ENCODE measurements at places on chromosomes 1 and 21.
A peak's percentile ranks its signal among the peaks of the same experiment; 100 is the strongest.

- no peak for DNase-seq
Measured at GRCh38 chr1:75520862-75521475, 89.9 kb downstream of the SLC44A5 start.

- DNase-seq = peak; percentile 28
Measured at GRCh38 chr21:41895643-41896493, 16.7 kb upstream of the PRDM15 start.

- peak; percentile 19 for DNase-seq
Measured at GRCh38 chr1:6148497-6149241, 31.5 kb downstream of the CHD5 start.

- no peak for DNase-seq
Measured at GRCh38 chr21:32951041-32951440, 74.7 kb upstream of the OLIG2 start.

GRCh38 chr1:207893737-207894582 lies 17.0 kb downstream of the CD34 start:
- DNase-seq = no peak

GRCh38 chr1:43273708-43274107 lies 3.9 kb downstream of the TMEM125 start:
- no peak for DNase-seq

DNA sequence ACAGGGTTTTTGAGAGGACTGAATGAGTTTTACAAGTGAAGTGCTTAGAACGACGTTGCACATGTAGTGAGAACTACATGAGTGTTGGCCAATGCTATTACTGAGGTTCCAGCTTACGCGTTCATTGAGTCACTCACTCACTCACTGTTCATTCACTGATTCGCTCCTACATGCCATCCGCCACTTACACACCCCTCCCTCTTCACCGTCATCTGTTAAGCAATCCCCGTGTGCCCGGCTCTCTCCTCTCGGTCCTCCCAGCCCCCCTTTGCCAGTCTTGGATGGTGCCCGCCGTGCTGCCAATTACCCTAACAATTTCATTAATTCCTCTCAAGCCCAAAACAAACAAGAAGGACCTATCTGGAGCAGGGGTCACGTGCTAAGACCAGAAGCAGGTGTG lies 27.3 kb upstream of the EPHA2 start:
- DNase-seq = no peak

GRCh38 chr1:196887515-196888239 lies at the start of gene CFHR4:
Gene CFHR4, plus strand, starts transcription at chr1:196888052. Its CDS starts 99 bp downstream, at chr1:196888151.
- no peak for DNase-seq

DNA sequence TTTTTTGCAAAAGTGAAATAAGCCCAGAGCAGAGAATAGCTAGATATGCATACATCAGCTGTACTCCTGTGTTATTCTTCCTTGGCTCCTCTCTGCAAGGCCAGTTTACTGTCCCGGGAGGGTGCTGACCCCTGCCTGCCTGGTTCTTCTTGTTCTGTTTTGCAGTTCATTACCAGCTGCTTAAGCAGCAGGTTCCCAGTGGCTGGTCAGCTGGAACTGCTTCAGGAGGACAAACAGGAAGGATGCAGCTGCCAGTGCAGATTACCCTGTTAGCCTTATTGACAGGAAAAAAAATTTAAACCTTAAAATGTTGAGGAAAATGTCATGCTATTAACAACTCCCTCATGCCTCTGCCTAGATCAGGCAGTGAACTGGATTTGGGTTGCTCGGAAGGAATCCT lies 16.0 kb upstream of the LRIG2 start:
- no peak for DNase-seq

GRCh38 chr1:8097077-8097799 lies 71.1 kb upstream of the ERRFI1 start:
- DNase-seq = no peak

- no peak for DNase-seq
Measured at GRCh38 chr1:104028416-104029035, 278.8 kb downstream of the AMY1C start.

GRCh38 chr1:101476541-101476940 lies 239.7 kb downstream of the S1PR1 start:
- no peak for DNase-seq

GRCh38 chr1:246827396-246827795 lies 103.2 kb downstream of the SCCPDH start:
- DNase-seq = no peak

GRCh38 chr1:32755098-32755809 lies 52.7 kb upstream of the SYNC start:
- no peak for DNase-seq

DNA sequence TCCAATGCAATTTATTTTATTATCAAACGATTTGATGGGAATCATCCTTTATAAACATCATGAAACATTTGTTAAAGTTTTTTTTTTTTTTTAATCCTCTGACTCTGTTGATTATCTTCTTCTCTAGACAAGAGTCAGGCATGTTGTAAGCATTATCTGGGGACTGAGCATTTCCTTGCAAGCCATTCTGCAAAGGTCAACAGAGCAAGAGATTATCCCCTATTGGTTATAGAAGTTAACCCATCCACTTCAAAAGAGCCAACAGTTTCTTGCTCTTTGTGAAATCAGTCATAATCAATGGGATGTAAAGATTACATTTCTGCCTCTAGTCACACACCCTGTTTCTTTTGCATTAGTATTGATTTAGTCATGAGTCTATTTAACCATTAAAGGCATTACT lies 368.8 kb upstream of the ADGRL4 start:
- DNase-seq = no peak

DNA sequence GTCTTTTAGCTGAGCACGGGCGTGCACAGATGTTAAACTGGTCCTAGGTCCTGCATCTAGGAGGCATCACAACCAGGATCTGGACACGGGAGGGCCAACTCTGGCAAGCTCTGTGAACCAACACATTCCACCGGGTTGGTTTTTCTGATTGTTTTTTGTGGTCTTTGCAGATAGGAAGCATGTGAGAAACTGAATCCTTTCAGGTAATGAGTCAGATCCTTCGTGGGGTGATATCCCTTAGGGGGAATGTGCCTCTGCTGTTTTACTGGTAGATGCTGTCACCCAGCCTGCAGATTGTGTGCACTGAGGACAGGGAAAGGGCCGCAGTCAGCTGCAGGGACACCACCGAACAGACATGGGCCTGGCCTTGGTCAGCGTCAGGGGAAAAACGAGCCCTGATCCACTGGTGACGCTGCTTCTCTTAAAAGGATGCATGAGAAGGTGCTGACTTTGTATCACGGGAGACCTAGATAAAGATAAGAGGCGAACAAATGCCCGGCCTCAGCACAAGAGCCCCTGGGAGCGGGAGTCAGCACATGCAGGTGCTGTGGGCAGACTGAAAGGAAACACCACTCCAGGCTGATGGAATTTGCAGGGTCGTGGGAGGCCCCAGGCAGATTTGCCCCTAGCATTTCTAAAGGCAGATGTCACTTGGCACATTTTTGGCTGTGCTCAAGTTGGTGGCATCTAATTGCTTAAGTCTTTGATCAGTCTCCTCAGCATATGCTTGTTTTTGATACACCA lies 51.1 kb downstream of the DOP1B start:
- DNase-seq = no peak

- DNase-seq = no peak
Measured at GRCh38 chr21:16532840-16533239, 803.1 kb downstream of the USP25 start.

- no peak for DNase-seq
Measured at GRCh38 chr1:43622471-43622870, 27.5 kb upstream of the KDM4A start.

GRCh38 chr1:55869065-55869464 lies 653.9 kb upstream of the USP24 start:
- no peak for DNase-seq

DNA sequence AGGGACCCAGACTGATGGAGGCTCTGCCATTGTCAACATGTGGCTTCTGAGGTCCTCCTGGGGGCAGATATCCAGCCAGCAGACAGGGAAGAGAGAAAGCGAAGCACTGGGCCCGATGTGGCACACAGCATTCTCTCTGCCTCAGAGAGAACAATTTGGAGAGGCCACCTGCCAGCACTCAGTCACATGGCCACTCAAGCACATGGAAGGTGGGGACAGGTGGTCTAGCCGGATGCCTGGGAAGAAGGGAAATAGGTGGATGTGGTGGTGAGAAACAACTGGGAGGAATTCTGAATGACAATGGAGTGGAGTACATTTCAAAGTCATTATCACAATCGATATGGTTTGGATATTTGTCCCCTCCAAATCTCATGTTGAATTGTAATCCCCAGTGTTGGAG lies 109.0 kb downstream of the UBE2U start:
- no peak for DNase-seq

GRCh38 chr1:96525657-96526557 lies 195.7 kb upstream of the PTBP2 start:
- DNase-seq = no peak
